ENCODE measurements at places on chromosomes 2 and 18.

- no peak for DNase-seq
These were observed 3.7 kb upstream of the SP100 start for GRCh38 chr2:230412371-230412711.

DNA sequence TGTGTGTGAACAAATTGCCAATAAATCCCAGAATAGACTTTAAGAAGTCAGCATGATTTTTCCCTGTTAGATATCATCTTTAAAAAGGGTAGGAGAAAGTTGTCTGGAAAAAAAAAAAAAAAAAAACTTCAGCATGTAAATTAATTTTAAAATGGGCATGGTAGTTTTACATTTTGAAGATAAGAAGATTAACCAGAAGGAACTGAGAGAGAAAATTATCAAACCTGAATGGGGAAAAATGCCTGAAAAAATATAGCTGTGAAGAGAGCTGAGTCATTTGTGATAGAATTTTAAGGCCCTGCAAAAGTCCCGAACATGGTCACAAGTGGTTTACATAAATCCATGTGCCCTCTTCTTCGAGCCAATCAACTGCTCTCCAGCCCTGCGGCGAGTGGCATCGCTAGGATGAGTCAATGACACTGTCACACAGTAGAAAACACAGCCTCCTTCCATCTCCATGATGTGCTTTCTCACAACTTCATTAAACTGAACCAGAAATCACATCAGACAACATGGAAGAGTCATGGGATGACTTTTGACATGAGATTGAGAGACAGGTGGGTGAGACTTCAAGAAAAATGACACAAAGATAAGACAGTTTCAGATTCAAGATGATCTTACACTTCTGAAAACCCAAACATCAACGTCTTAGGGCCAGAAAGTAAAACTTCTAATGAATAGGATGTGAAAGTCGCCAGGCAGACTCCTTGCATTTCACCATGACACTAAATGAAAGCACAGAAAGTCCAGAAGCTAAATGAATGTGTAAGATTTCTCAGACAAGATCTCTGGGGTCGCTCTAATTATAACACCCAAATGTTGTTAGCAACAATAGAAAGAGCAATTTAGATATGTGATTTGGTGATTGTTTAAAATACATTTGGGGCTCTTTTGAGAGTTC, 273.0 kb upstream of the ID2 start:
- no peak for DNase-seq

GRCh38 chr2:27307545-27308358, 493 bp downstream of the UCN start:
- no peak for DNase-seq

GRCh38 chr18:2964361-2965010, 48.5 kb downstream of the LPIN2 start:
- no peak for DNase-seq

DNA sequence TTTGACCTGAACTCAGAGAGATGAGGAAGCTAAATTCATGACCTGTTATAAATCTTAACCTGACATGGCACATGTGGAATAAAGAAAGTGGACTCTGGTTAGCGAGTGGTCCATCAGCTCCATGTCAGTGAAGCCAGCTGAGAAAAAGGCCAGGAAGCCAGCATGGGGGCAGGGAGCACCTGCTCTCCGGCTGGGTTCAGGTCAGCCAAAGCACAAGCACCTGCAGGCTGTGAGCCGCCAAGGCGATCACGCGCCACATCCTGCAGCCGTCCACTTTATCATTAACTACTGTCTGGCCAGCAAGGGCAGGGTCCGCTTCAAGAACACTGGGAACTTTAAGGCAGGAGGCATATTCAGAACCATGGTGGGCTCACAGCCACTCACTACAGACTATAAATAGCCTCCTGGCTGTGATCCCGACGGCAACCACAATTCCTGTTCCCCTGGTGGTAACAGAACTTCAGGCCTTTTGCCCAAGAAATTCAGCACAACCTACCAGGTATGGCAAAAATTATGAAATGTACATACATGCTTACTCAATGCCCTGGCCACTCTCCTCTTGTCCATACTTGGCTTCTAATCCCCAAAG, 35.5 kb downstream of the ACVR1 start:
- no peak for DNase-seq

DNA sequence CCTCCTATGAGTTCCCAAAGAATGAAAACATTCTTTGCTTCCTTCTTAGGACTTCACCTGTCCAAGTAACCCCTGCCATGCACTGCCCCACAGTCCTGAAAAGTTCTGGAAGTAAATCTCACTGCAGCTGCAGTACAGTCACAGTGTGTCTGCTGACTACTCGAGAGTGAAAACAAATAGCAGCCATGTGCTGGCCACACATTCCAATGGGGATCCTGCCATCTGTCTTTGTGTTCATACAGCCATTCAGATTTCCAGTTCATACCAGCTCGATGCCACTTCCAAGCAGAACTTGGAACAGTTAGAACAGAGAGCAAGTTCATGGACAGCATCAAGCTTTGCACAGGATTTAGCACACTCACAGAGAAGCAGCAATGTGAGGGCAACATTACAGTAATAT, 629.9 kb upstream of the ACVR2A start:
- DNase-seq, result no peak

GRCh38 chr2:130372833-130373807, 17.3 kb downstream of the PTPN18 start:
- no peak for DNase-seq

GRCh38 chr2:40093021-40093675, 314.1 kb upstream of the THUMPD2 start:
- no peak for DNase-seq

- DNase-seq, result no peak
These were observed 13.1 kb downstream of the CROCC2 start for GRCh38 chr2:240919161-240919781.

DNA sequence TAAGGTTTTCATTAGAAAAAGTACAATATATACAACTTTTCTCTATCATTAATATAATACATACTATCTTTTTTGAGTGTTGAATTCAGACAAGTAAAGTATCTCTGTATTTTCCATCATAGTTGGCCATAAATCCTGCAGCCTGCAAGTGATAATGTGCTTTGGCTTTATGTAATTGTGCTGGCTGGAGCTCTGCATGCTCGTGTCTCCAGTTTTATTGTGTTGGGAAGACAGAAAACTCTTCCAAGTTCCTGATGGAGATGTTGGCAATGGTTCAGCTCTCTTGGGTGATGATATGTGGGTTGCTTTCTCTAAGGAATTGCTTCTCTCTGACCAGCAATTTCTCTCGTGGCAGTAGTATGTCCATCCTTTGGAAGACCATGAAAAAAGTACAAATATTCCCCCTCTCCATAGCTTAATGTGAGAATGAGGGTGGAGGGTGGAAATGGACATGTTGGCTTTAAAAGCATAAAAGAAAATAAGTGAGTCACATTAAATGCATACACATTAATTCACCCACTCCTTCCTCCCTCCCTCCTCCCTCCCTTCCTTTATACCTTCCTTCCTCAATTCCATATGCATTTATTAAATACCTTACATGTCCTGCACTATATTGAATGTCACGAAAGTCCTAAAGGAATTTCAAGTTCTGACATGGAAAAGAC, 344.2 kb downstream of the MTX2 start:
- DNase-seq, result no peak

DNA sequence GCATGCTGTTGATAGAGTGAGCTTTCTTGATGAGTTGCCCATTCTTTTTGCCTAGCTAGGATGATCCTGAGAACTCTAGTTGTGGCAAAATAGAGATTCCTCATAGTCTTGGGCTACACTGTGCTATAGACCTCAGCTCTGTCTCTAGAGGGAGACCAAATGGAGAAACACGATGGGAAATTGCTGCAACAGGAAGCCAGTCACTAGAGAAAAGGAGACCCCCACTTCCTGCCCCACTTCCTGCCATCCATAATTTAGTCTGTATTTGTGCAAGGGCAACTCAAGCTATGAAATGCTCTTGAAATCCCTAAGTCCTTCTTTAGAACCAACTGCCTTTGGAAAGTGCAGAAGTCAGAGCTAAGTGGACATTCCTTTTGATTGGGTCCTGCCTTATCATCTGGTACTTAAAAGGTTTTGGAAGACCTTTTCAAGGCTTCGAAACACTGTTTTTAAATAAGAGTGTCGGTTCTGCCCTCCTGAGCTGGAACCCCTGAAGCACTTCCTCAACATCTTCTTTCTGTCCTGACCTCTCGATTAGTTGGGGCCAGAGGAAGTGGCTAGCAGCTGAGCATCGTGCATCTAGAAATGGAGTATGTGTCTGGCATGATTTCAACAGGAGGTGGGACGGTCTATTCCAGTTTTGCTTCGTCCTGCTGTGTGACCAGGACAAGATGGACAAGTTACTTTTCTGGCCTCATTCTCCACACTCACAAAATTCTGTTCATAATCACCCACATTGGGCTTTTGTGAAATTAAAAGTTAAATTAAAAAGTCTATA, 8.6 kb upstream of the KCNE4 start:
- DNase-seq, result no peak

DNA sequence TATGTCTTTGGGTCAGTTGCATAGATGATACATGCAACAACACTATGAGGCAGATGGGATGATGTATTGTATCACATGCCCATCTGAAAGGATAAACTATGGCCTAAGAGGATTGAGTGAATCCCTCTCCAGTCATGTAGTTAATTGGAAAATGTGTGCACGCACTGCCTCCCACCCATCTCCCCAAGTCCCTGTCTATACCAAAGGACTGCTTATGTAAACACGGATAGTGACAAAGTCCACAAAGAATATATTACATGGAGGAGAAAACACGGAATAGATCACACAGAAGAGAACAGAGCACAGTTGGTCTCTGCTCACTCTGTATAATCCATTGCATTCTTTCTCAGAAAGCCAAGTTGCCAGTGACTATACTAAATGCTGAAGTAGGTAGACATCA, 82.4 kb downstream of the NCKAP5 start:
- DNase-seq, result no peak

GRCh38 chr2:147293991-147294824, 550.6 kb upstream of the ACVR2A start:
- DNase-seq, result no peak

DNA sequence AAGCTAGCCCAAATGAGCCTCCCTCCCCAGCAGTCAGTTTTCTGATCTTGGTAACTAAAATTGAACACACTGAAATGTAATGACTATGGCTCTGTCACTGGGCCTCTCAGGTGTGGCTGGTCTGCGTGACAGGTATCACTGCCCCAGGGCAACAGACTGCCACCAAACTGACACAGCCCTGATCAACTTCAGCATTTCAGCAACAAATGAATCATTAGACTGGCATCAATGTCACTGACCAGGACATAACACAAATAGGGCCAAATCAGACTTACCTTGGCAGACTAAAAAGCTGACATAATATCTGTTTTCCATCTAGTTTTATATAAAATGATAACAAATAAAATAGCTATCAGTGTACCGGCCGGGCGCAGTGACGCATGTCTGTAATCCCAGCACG, 290.8 kb upstream of the CHAC2 start:
- no peak for DNase-seq

DNA sequence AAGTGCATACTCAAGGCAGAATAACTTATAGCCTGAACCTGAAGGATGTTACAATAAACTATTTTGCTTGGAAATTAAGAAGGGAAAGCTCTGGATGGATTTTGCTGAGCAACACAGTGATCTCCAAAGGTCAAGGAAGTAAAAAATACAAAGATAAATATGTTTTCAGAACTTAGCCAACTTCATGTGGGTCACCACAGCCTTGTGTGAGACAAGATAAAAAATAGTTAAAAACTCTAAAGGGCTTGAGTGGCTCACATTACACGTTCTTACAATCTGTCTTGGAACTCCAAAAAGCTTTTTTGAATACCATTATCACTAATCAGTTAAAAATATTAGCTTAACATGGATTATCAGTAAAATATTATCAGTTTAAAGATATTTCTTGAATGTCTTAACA, 28.9 kb upstream of the MTX2 start:
- DNase-seq, result no peak

DNA sequence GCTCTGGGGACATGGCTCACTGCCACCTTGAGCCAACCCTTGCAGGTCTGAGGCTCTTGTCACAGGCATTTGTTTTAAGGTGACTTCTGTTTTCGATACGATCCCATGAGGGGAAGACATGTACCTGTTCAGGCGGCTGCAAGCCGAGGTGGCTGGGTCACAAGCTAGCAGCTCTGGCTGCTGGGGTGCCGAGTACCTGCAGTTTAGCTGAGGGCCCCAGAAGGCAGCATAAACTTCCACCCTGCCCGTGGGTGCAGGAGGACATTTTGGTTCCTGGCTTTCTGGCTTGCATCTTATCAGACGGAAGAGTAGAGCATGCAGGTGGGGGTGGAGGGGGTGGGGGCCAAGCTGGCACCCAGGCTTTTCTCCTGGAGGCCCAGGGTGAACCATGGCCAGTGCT, 28.4 kb downstream of the COA5 start:
- DNase-seq, result no peak

DNA sequence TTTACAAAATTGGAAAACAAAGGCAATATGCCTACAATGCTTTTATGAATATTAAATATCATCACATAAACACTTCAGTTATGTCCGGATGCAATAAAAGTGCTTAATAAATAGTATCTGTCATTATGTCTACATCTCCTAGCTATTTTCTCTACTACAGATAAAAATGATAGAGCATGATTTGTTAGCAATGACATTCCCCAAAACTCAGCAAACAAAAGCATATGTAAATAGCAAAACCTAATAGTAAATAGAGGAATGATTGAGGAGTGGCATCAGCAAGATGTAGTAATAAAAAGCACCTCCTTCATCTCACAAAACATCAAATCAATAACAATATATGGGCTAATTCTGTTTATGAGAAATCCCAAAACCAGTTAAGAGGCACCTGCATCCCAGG, 46.5 kb upstream of the COL5A2 start:
- no peak for DNase-seq

- no peak for DNase-seq
These were observed 119.3 kb downstream of the STPG4 start for GRCh38 chr2:47035615-47036488.

GRCh38 chr18:68847219-68847837, 49.4 kb downstream of the CCDC102B start:
- no peak for DNase-seq

- DNase-seq, result no peak
These were observed 265.7 kb downstream of the MTX2 start for GRCh38 chr2:176534798-176535466.

GRCh38 chr18:13984080-13984479, 68.7 kb upstream of the MC2R start:
- no peak for DNase-seq

- DNase-seq, result no peak
These were observed 272.8 kb upstream of the HDAC4 start for GRCh38 chr2:239673641-239674040.

DNA sequence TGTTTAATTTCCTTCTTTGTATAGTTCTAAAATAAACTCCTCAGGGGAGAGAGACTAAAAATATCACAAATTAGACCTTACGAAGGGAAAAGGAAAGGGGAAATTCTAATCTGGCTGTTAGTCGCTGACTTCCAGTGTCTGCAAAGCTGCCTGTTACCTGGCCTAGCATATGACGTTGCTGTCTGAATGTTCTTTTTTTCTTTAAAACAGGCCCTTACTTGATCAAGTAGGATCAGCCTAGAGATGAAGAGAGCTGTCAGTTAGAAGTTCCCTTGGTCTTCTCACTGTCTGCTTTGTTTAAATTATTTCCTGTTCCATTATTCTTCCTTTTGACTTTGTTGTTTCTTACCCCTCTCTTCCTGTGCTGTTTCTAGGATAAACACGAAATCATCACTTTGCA, 11.2 kb downstream of the NCK2 start:
- no peak for DNase-seq

- DNase-seq, result no peak
These were observed 59.2 kb upstream of the PEX13 start for GRCh38 chr2:60958361-60958760.

- DNase-seq, result peak; percentile 59
These were observed 70.7 kb downstream of the ATF2 start for GRCh38 chr2:175097297-175097696.

All from amniotic stem cell (primary cell).